NCI-H1105 treated with DMSO at 0.1 percent for 48 hours (cell line): ENCODE measurements at places on chromosomes 6 and 20.

DNA sequence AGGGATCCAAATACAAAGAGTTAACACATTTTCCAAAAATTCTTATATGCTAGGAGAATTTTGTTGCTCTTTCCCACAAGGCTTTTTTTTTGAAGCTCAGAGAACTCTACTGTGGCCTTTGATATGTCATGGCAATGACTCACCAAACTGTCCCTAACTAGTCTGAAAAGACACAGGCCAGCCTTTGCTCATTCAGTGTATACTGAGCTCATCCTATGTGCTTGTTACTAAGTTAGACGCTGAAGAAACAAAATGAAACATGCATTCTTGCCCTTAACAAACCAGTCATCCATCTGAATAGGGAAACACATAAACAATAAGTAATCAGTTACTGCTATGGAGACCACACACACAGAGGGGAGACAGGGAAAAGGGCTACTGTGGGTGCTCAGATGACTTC is 291.8 kb downstream of the FOXC1 start:
- DNase-seq, result no peak

GRCh38 chr6:89281779-89282246 is 33.3 kb downstream of the GABRR2 start:
- DNase-seq, result no peak

DNA sequence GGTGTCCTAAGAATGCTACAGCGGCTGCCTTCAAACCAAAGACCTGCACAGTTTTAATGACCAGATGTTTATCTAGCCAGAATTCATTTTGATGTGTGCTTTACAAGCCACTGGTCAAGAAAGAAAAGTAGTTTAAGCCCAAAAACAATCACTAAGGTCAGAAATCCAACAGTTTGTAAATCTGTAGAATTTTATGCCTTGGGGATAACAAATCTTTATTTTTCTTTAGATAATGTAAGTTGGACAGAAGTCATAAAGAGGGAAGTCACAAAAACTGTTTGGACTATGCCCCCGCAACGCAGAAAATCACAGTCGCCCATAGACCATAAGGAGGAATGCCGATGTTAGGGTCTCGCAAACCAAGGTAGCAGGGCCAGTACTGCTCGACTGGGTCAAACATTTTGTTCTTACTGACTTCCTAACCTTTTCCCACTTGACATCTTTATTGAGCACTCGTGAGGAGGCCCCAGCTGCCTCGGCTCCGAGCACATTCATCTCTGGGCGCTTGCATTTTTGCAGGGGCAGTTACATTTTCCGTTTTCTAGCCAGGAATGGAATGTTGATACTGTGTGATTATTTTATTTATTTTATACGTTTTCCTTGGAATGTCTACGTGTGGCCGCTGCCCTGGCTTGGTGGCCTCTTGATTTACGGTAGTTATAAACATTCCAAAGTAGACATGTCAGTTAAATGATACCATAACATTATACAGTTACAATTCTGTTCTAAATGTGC is 56.7 kb upstream of the APCDD1L start:
- DNase-seq, result no peak

DNA sequence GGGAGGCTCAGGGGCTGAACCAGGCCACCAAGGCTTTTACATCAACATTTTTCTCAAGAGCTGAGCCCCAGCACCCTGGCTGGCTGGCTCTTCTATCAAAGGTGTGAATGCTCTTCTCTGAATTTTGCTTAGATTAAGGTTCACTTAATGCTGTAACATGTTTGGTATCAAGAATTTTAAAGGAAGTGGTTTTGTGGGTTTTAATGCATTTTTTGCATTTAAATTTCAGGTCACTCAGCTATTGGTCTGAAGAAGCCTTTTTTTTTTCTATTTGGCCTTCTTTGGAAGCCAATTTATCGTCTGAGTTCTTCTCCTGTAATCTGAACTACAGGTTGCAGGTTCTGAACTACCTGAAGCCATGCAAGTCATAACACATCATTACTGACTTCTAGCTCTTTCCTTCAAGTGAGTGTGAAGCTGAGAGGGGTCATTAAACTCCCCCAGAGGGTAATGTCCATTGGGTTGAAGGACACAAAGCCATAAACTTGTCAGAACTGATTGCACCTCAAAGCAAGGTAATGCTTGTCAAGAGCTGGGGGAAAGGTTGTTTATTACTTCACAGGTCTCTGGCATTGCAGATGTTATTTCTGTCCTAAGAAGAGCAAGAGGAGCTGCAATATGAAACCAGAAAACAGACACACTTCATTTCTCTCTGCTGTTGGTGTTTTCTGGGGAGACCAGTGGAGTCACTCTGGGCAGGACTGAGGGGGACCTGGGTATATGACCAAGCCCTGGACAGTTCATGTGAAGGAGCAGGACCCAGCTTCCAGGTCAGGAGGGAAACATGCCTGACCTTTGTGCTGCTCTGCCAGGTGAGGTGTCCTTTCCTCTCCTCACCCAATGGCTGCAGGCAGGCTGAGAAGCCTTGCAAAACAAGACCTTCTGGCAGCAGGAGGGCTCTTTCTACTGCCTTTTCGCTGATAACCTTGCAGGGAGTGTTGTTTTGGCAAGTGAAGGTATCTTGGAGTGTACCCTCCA is 26.1 kb upstream of the NEDD9 start:
- no peak for DNase-seq
